ENCODE measurements at places on chromosomes 4 and X. TPM values are rescaled to one million over a fixed set of nuclear protein-coding genes. Genes with fewer than 3 reads are reported as not detected.

Gene ZNF674
- total RNA-seq, result 3.8 TPM

- no peak overlapping the region for H3K27ac ChIP-seq
- no peaks in the 10 kb centered on the region for H3K36me3 ChIP-seq
- peaks cover 19% of the 10 kb centered on the region for H3K27me3 ChIP-seq
- no peak overlapping the region for H3K4me3 ChIP-seq
Observed at GRCh38 chr4:8917321-8917811, 45.7 kb upstream of the HMX1 start.

DNA sequence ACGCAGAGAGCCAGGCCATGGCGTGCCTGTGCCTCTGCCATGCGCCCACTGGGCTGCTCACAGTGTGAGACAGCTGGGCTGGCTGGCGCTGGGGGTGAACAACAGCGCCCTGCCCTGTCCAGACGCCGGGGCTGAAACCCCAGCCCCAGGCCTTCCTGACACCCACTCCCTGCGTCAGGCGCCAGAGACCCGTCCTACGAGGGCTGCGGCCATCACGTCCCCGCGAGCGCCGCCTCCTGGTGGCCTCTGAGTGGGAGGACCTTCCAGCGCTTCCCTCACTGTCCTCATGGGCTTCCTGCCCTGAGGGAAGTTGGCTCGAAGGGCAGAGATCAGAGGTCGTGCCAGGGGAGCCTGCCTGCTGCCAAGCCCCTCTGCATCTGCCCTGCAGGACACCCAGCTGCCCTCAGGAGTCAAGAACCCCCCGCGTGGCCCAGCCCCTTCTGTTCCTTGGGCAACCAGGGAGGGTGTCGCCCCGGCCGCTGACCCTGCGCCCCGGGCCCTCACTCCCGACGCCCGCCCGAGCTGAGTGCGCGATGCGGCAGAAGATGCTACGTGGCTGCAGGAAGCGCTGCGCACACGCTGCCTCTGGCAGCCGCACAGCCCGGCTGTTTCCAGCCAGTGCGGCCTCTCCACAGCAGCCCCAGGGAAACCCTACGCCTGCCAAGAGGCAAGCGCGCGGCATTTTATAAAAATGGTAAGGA is 16.2 kb downstream of the NELFA start:
- DNase-seq, result no peak
- no peak overlapping the region for H3K4me3 ChIP-seq
- H3K27me3 ChIP-seq, result no peaks in the 10 kb centered on the region
- H3K36me3 ChIP-seq, result peaks cover 31% of the 10 kb centered on the region
- H3K27ac ChIP-seq, result no peak overlapping the region

GRCh38 chr4:114019969-114020358 is 40.5 kb upstream of the ARSJ start:
- DNase-seq, result no peak
- H3K4me3 ChIP-seq, result no peak overlapping the region
- H3K27me3 ChIP-seq, result peaks cover 2% of the 10 kb centered on the region
- H3K27ac ChIP-seq, result no peak overlapping the region
- H3K36me3 ChIP-seq, result no peaks in the 10 kb centered on the region
- H3K4me1 ChIP-seq, result peaks cover 17% of the 10 kb centered on the region

Gene S100G
- not detected for total RNA-seq

Gene HTN3
- total RNA-seq, result not detected

Gene MAOA
- not detected for total RNA-seq

GRCh38 chrX:38006291-38006690 is at the start of gene SYTL5:
SYTL5 (plus strand) TSS chrX:38006553; CDS start chrX:38033890, 27,337 bp downstream.
- H3K27me3 ChIP-seq, result no peaks in the 10 kb centered on the region
- H3K4me1 ChIP-seq, result no peaks in the 10 kb centered on the region
- no peak within 1 kb of the TSS for H3K27ac ChIP-seq

- no peak for DNase-seq
- no peak overlapping the region for H3K4me3 ChIP-seq
- H3K36me3 ChIP-seq, result no peaks in the 10 kb centered on the region
- no peak overlapping the region for H3K27ac ChIP-seq
- H3K4me1 ChIP-seq, result peaks cover 8% of the 10 kb centered on the region
Observed at GRCh38 chr4:682490-683172, 6.3 kb downstream of the SLC49A3 start.

Gene KLHL5
- 55.6 TPM for total RNA-seq

Gene KLHL13
- total RNA-seq, result 0.07 TPM

- DNase-seq, result no peak
- H3K27ac ChIP-seq, result no peak overlapping the region
- H3K27me3 ChIP-seq, result peaks cover 2% of the 10 kb centered on the region
- no peaks in the 10 kb centered on the region for H3K36me3 ChIP-seq
- H3K4me3 ChIP-seq, result no peak overlapping the region
Observed at GRCh38 chr4:85445050-85445639, 29.8 kb upstream of the ARHGAP24 start.

Gene HTN1
- not detected for total RNA-seq

Gene TAF7L
- total RNA-seq, result 0.15 TPM

DNA sequence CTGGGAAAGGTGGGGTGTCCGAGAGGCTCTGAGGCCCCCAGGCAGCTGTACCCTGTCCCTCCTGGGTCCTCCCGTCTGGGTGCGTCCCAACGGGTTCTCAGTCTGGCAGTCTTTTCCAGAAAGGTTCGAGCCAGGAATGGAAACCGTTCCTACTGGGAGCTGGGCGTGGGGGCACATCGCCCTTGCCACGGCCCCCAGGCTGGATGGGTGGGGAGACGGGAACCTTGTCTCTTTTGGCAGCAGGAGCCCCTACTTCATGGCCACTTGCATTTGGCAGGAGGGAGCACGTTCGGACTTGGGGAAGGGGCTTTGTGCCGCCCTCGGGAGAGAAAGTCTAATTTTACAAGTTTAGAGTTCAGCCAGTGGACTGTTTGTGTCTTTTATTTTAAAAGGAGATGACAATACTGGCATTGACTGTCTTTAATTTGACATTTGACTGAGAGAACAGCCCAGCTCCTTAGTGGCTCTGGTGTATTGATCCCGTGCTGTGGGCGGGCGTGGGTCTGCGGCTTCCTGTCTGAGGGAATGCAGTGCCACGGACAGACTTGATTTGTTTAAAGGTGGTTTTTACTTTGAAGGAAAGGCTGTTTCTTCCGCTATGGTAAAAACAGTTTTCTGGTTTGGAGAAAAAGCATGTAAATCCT is 95.1 kb downstream of the SORCS2 start:
- H3K27ac ChIP-seq, result no peak overlapping the region
- 0 out of 2 replicates have a peak, but pooled peaks cover 4% of the 10 kb centered on the region for H3K4me1 ChIP-seq
- no peak for DNase-seq

- H3K27ac ChIP-seq, result no peak overlapping the region
- no peaks in the 10 kb centered on the region for H3K27me3 ChIP-seq
Observed at GRCh38 chrX:35741142-35741541, 57.0 kb upstream of the MAGEB16 start.

DNA sequence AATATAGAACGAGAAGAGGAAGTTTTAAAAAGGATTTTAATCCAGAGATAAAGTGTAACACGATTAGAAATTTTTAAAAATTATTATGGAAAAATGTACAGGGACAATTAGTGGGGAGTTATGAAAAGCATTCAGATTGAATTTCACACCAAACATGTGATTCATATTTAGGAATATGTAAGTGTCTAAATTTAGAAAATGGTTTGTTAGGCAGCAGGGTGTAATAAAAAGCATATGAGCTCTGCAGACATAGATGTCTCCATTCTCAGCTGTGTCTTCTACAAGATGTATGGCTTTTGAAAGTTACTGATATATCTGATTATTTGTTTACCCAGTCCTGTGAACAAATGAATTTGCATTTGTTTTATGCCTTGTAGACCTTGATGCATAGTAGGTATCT is 638.9 kb upstream of the AGA start:
- peaks cover 7% of the 10 kb centered on the region for H3K4me1 ChIP-seq
- DNase-seq, result no peak
- no peak overlapping the region for H3K27ac ChIP-seq
- no peak overlapping the region for H3K4me3 ChIP-seq
- H3K36me3 ChIP-seq, result no peaks in the 10 kb centered on the region
- peaks cover 2% of the 10 kb centered on the region for H3K27me3 ChIP-seq

DNA sequence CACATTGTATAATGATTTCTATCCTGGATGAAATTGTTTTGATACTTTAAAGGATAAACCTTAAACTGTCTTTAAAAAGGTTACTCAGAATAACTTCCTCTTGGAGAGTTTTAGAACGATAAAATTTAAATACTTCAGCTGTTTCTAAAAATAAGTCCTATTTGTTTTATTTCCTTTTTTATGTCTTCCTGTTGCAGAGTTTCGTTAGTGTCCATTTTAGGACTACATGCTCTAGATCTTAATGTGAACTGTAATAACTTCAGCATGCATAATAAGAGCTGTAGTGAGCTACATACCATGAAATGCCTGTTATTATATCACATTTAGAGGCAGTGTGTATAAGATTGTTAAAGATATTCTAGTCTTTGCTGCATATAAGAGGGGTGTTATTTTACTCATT is 14.6 kb downstream of the ATP10D start:
- no peaks in the 10 kb centered on the region for H3K36me3 ChIP-seq
- no peaks in the 10 kb centered on the region for H3K4me1 ChIP-seq
- H3K27ac ChIP-seq, result no peak overlapping the region
- H3K4me3 ChIP-seq, result no peak overlapping the region

Gene TIMM8A
- total RNA-seq, result 23.8 TPM

DNA sequence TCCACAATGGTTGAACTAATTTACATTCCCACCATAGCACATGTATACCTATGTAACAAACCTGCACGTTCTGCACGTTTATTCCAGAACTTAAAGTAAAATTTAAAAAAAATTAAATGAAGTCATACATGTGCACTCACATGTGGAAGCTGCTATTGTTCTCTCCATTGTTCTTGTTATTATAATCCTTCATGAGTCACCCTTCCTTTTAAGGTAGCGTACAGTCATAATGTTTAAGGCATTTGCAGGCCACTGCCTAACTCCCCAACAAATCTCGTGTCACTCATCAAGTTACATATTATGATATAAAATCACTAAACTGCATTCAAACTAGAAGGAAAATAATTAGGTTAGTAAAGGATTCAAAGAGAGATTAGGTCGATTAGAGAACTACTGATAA is 63.6 kb downstream of the SLC7A11 start:
- H3K27ac ChIP-seq, result no peak overlapping the region
- H3K36me3 ChIP-seq, result peaks cover 48% of the 10 kb centered on the region
- peaks cover 49% of the 10 kb centered on the region for H3K4me1 ChIP-seq
- DNase-seq, result no peak

- H3K27ac ChIP-seq, result no peak overlapping the region
- H3K36me3 ChIP-seq, result no peaks in the 10 kb centered on the region
- no peak overlapping the region for H3K4me3 ChIP-seq
- H3K4me1 ChIP-seq, result peaks cover 6% of the 10 kb centered on the region
- DNase-seq, result no peak
- peaks cover 33% of the 10 kb centered on the region for H3K27me3 ChIP-seq
Observed at GRCh38 chr4:6497796-6498195, 25.4 kb upstream of the PPP2R2C start.

DNA sequence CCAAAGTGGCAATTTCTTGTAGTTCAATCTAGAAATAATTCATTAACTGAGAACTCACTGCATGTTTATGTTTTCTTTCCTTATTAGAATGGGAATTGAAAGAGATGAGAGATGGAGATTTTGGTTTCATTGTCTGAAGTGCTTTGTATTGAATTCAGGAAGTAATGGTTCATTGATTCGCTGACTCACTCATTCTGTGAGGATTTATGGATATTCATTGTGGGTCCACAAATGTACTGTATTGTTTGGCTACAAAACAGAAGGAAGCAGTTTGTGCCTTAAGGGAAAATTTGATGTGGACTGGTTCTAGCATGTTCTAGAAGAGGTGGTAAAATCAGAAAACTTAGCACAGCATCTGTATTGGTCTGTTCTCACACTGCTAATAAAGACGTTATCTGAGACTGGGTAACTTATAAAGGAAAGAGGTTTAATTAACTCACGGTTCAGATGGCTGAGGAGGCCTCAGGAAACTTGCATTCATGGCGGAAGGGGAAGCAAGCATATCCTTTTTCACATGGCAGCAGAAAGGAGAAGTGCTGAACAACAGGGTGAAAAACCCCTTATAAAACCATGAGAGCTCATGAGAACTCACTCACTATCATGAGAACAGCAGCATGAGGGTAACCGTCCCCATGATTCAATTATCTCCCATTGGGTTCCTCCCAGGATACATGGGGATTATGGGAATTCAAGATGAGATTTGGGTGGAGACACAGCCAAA is 132.3 kb upstream of the VCX3A start:
- no peak for DNase-seq
- no peak overlapping the region for H3K4me3 ChIP-seq
- no peaks in the 10 kb centered on the region for H3K4me1 ChIP-seq
- H3K27ac ChIP-seq, result no peak overlapping the region
- H3K36me3 ChIP-seq, result no peaks in the 10 kb centered on the region

DNA sequence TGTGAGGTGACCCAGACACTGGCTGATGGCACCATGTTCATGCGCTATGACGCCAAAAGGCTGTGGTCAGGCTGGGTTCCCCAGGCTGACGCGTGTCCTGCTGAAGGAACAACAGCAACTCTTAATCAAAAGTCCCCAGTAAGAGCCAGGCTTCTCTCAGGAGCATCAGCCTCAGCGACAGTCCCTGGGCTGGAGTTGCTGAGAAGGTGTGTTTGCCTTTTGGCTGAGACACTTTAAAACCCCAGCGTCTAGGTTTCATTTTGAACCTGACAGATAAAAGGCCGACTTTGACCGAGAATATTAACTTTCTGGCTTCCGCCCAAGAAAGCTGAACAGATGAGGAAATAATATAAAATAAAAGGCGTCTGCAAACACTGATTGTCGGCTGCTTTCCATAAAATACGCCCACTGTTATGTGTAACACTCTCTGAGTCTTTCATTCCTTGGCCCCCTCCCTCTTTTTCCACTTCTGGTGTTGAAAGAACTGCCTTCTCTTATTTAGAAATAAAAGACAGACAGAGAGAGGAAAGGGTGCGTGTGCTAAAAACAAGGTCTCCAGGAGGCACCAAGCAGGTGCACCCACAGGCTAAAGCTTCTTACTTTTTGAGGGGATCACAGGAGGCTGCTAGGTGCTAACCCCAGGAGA is 373.6 kb downstream of the MID1IP1 start:
- H3K27me3 ChIP-seq, result no peaks in the 10 kb centered on the region
- no peaks in the 10 kb centered on the region for H3K36me3 ChIP-seq
- H3K27ac ChIP-seq, result no peak overlapping the region
- no peak overlapping the region for H3K4me3 ChIP-seq
- no peaks in the 10 kb centered on the region for H3K4me1 ChIP-seq
- DNase-seq, result no peak

DNA sequence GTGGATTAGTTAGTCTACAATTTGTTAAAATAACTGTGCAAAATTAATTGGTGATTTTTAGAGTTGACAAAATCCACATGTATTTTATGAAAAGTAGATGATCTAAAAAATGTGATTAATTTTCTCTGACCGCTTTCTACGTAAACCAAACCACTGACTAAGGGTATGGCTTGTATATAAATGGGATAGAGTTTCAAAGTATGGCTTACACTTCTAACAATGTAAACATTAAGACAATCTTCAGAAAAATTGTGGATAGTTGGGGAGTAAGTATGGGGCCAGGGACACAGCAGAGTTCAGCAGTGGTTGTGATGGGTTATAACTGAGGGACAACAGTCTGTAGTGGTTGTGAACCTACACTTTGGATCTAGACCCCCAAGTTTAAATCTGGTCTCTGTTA is 39.8 kb downstream of the GABRA4 start:
- no peaks in the 10 kb centered on the region for H3K27me3 ChIP-seq
- no peak overlapping the region for H3K4me3 ChIP-seq
- H3K4me1 ChIP-seq, result no peaks in the 10 kb centered on the region
- no peaks in the 10 kb centered on the region for H3K36me3 ChIP-seq

GRCh38 chr4:146214238-146214637 is at the start of gene REELD1:
REELD1 (plus strand) TSS chr4:146214538; CDS start chr4:146216953, 2,415 bp downstream.
- no peak for DNase-seq
- H3K4me1 ChIP-seq, result no peaks in the 10 kb centered on the region
- H3K36me3 ChIP-seq, result no peaks in the 10 kb centered on the region
- H3K27ac ChIP-seq, result no peak within 1 kb of the TSS

GRCh38 chrX:1614927-1615326 is at the start of gene ASMT:
ASMT (plus strand) TSS chrX:1615059; CDS start chrX:1615200, 141 bp downstream.
- no peak within 1 kb of the TSS for H3K4me3 ChIP-seq
- DNase-seq, result no peak
- H3K36me3 ChIP-seq, result no peaks in the 10 kb centered on the region
- no peaks in the 10 kb centered on the region for H3K4me1 ChIP-seq
- peaks cover 6% of the 10 kb centered on the region for H3K27me3 ChIP-seq
